ENCODE measurements at places on chromosomes 6 and 20.

GRCh38 chr20:21862259-21862946 lies 156.9 kb downstream of the PAX1 start:
- DNase-seq: no peak

- DNase-seq: no peak
Observed at GRCh38 chr6:142946924-142947713, 2.1 kb upstream of the HIVEP2 start.

- no peak for DNase-seq
Observed at GRCh38 chr20:2045101-2045500, 51.2 kb upstream of the PDYN start.

DNA sequence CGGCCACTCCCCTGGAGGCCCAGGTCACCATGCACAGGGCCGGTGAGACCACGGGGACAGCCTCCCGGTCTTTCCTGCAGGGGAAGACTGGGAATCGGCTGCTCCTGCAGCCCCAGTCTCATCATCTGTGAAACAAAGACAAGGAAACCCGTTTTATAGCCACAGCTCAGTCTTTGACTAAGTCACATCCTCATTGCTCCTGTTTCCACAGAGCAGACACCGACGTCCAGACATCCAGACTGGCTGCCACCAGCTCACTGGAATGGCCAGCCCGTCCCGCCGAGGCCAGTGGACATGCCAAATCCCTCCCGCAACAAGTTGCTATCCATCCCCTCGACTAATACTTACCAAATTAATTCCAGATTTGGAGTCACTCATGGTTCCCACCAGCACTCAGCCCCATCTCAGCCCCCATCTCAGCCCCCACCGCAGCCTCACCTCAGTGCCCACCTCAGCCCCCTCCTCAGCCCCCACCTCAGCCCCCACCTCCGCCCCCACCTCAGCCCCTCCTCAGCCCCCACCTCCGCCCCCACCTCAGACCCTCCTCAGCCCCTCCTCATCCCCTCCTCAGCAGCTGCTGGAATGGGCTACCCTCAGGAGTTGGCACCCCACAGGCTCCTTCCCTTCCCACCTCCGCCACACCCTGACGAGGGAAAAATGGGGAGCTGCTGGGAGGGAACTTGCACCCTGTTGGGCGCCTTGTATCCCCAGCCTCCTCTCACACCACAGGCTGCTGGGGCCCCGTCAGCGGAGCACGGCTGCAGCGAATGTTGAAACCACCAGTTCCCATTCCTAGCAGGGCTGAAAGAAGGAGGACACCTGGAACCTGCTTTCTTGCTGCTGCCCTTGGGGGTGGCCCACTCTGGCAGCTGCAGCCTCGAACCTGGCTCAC lies 48.7 kb downstream of the YTHDF1 start:
- DNase-seq: no peak

DNA sequence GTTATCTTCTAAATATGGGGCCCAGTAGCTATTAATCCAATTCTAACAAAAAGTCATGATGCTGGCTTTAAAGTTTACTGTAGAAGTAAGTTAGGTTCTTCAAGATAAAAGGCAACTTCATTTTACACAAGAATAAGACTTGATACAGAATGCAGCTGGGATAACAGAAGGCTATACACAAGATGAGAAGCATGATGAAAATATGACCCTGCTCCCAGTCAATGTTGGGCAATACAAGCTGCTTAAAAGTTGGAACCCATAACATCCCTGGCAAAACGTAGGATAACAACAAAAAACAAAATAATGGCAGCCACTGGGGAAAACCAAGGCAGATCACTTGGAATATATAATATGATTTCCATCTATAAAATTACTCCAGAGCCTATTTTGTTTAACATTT lies 87.6 kb upstream of the RSPO3 start:
- DNase-seq: no peak

DNA sequence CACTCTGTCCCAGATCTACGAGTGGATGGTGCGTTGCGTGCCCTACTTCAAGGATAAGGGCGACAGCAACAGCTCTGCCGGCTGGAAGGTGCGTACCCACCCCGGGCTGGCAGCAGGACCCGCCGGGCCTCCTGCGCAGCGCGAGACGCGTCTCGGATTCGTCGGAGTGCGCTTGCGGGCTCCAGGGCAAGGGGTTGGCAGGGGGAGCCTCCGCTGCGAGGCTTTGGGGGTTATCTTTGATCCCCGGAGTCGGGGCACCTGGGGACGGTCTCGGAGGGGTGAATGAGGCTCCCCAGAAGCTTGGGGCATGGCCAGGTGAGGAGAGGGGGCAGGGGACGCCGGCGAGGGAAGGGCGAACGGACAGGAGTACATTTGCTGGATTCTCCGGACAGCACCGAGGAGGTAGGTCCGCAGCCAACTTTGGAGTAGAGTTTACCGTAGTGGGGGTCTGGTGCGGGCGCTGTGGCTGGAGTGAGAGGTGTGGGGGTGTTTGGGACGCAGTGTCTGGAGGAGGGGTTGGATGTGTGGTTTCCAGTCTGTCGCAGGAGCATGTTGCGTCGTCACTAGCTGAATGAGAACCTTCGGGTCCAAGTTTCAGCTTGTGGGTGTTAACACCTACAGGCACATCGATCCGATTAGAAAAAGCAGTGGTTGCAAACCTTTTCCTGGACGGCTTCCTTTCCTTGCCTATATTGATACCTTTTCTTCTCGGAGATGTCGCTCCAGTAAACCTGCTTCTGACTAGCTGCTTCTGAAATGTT lies 1.2 kb downstream of the FOXO3 start:
- no peak for DNase-seq

DNA sequence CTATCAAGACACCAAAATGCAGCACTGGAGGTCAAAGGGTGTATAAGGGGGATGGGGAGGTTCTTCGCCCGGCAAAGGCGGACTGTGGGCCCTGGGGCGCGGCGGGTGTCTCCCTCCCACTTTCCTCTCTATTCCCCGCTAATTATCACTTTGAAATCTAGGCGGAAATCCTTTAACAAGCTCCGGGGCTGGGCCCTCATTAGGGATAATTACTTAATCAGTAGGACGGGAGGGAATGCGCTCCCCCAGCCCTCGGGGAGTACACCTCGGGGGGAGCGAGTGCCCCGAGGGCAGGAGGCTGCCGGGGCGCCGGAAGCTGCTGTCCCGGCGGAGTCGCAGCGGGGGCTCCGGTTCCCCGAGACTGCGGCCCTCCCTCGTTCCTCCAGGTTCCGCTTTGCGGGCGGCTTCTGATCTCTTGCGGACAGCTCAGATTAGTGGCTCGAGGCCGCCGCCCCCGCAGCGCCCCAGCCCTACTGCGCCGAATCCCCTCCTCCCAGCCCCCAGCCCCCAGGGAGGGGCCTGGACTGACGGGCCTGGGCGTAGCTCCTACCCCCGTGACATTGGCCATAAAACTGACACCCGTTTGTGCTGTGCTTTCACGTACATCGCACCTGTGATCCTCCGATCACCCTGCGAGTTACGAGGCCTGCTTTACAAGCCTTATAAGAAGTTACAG lies 14.7 kb downstream of the MUCL3 start:
- no peak for DNase-seq

- no peak for DNase-seq
Observed at GRCh38 chr20:47220161-47220582, 136.3 kb downstream of the ZMYND8 start.

- DNase-seq: no peak
Observed at GRCh38 chr6:132675002-132675401, 16.0 kb upstream of the TAAR1 start.

DNA sequence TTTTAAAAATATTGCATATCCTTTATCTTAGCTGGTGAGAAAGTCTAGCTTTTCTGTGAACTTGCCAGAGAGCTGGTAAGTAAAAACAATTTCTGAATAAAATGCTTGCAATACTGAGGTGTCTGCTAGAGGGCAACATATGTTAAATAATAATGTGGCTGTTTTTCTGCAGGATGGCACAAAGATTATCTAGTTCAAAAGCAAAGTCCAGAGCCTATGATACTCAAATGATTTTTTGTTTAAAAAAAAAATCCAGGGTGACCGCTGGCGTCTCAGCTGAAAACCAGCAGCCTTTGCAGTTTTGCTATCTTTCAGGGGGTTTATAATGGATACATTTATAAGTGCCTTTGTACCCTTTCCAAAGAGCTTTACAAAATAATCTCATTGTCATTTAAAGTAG lies 194.9 kb downstream of the PHACTR1 start:
- no peak for DNase-seq

- no peak for DNase-seq
Observed at GRCh38 chr20:47762699-47763268, 22.5 kb downstream of the SULF2 start.

DNA sequence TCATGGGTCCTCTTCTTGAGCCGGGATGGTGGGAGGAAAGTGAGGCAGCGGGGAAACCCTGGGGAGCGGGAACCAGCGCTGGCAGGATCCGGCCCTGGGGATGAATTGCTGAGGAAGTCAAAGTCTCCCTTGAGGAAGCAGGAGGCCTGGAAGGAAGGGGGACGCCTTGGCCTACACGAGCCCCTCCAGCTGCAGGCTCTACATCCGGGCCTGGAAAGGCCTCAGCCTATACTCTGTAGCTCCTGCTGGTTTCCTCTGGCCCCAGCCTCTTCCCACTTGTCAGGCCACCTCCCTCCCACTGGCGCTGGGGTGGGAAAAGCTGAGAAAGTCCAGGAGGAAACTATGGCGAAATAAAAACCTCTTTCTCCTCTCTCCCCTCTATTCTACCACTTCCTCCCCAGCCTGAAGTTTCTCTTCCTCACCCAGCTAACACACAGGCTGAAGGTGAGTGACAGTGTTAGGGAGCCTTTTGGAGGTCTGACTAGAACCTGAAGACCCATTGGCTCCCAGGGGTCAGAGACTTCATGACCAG lies 14.9 kb downstream of the TREML2 start:
- no peak for DNase-seq

- no peak for DNase-seq
Observed at GRCh38 chr20:48238781-48239180, 453.5 kb upstream of the SULF2 start.

DNA sequence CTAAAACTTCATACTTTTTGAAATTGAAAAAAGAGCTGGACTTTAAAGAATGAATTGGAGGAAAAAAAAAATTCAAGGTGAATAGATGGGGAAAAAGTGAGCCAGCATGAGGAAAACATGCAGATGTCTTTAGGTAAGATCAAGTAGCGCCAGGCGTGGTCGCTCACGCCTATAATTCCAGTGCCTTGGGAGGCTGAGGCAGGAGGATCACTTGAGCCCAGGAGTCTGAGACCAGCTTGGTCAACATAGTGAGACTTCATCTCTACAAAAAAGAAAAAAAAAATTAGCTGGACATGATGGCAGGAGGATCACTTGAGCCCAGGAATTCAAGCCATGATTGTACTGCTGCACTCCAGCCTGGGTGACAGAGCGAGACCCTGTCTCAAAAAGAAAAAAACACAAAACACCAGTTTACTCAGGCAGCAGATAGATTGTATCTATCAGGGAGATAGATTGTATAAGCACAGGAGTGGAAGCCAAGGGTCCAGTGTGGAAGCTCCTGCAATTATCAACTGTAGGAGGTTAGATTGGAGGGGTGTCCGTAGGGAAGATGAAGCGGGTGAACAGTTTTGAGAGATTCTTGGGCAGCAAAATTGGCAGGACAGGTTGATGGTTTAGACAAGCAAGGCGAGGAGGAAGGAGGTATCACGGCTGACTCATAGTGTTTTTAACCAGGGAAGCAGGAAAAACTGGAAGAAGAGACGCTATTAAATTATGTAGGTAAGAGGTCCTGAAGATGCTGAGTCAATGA lies 97.6 kb upstream of the ZNF217 start:
- DNase-seq: no peak

GRCh38 chr6:31829633-31830283 lies 2.2 kb downstream of the HSPA1B start:
- DNase-seq: no peak

- no peak for DNase-seq
Observed at GRCh38 chr20:58022711-58023110, 205.7 kb downstream of the ANKRD60 start.

DNA sequence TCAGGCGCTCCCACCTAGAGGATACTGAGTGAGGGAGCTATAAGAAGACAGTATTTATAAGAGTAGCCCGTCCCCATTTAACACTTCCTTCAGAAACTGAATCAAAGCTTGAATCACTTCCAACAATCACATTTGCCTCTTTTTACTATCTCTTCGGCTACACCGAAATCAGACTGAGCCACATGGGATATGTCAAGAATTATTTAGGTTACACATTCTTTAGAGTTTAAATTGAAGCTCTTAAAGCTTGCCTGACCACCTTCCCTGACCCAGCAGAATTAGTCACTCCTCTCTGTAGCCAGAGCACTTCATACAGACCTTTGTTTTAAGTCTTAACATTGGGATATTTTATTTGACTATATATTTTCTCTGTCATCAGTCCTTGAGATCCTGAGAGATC lies 163.7 kb downstream of the MAFB start:
- DNase-seq: no peak

DNA sequence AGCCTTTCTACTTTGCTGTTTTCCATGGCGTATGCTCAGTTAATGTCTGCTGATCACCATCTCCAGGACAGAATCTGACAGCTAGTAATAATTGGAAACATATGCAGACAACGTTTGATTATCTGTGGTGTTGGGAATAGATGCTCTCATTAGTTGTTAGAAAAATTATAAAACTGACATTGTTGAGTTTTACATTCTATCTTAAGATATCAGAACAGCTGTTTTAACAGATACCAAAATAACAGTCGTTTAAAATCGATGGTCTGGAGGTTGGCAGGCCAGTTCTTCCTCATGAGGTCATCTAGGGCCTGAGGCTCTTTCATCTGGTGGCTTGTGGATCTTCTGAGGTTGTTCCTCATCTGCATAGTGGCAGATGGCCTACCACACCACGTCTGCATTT lies 137.6 kb downstream of the AIG1 start:
- DNase-seq: no peak

DNA sequence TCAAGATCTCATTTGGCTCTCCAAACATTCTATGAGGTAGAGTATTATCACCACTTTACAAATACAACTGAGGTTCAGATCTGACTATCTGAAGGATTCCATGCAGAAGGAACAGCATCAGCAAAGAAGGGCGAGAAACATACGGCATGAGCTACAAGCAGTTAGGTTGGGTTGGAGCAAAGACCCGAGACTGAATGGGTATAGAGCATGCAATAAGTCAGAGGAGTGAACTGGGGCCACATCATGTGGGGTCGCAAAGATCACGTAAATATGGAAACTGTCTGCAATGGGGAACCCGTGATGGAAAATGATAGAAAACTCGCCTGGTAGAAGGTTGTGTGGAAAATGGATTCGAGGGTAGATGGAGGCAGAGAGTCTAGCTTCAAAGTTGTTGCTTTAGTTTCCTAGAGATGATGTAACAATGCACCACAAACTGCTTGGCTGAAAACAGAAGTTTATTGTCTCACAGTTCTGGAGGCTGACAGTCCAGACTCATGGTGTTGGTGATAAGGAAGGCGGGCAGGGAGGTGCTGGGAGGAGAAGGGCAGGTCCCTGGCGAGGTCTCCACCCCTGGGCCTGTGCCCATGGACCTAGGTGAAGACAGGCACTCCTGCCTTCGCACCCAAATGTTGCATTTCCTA lies 44.3 kb upstream of the BCLAF1 start:
- DNase-seq: no peak

- DNase-seq: no peak
Observed at GRCh38 chr6:115539531-115539930, 521.2 kb downstream of the FRK start.

- DNase-seq: no peak
Observed at GRCh38 chr20:56439771-56440291, 27.8 kb downstream of the CASS4 start.
